ENCODE measurements at places on chromosomes 11 and 22. TPM values are rescaled to one million over a fixed set of nuclear protein-coding genes. Genes with fewer than 3 reads are reported as not detected.

Gene PGR
- total RNA-seq, result 2.5 TPM

Gene SLC15A3
- total RNA-seq, result 29.9 TPM

Gene ZNF280A
- not detected for total RNA-seq

Gene L3MBTL2
- total RNA-seq, result 28.6 TPM

Gene CNIH2
- total RNA-seq, result 3.4 TPM

Gene P2RY6
- 3.1 TPM for total RNA-seq

Gene FAM227A
- total RNA-seq, result 9.9 TPM

Gene OR6T1
- not detected for total RNA-seq

Gene SPATA19
- total RNA-seq, result not detected

Gene BCO2
- 8.2 TPM for total RNA-seq

GRCh38 chr11:129041611-129042018 lies 98.9 kb upstream of the TP53AIP1 start:
- no peaks in the 10 kb centered on the region for H3K4me1 ChIP-seq
- H3K4me3 ChIP-seq, result no peak overlapping the region
- no peaks in the 10 kb centered on the region for H3K27me3 ChIP-seq

GRCh38 chr11:105092256-105093239 lies 47.0 kb downstream of the CARD18 start:
- no peak for DNase-seq
- H3K4me1 ChIP-seq, result no peaks in the 10 kb centered on the region
- no peaks in the 10 kb centered on the region for H3K36me3 ChIP-seq
- no peak overlapping the region for H3K4me3 ChIP-seq

DNA sequence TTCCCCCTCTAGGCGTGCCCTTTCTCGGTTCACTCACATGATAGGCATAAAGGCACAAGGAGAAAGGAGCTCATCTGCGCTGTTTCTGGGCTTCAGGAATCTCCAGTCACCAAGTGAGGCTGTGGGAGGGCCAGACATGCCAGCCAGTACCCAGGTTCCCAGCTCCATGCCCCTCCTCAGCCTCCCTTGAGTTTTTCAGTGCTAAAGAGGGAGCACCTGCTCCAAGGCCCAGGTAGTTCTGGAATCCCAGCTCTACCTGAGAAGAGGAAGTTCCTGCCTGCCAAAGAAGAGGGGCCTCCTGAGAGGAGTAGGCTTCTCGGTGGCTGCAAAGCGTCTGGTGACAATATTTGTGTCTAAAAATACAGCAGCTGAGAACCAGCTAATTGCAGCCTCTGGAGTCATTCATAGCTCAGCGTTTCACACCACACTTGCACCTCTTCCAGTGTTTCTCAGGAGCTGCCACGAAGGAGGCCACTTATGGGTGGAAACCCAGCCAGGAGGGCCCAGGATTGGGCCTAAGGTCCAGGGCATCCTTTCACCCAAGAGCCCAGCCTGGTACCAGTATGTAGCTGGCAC lies 197.4 kb downstream of the TRIM29 start:
- H3K36me3 ChIP-seq, result no peaks in the 10 kb centered on the region
- peak; percentile 18 for DNase-seq
- H3K27ac ChIP-seq, result no peak overlapping the region

GRCh38 chr11:45133878-45134277 lies 12.6 kb upstream of the PRDM11 start:
- no peak for DNase-seq
- no peaks in the 10 kb centered on the region for H3K4me1 ChIP-seq
- H3K36me3 ChIP-seq, result no peaks in the 10 kb centered on the region
- peaks cover 7% of the 10 kb centered on the region for H3K27me3 ChIP-seq
- no peak overlapping the region for H3K4me3 ChIP-seq
- no peak overlapping the region for H3K27ac ChIP-seq

DNA sequence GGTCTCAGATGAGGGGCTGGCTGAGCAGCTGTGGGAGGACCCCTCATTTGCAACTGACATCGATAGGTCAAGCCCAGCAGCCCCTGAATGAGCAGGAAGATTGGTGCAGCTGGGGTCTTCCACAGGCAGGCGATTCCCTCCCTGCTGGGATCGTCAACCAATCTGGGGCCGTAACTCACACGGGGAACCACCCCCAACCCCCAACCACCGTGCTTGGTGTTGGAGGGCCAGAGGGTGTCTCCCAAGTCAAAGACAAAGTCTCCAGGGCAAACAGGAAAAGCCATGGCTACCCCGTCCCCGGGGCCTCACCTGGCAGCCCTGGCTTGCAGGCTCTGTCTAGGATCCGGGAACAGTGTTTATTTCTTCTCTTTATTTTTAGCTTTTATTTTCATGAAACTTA lies 26.9 kb upstream of the SCUBE1 start:
- H3K4me1 ChIP-seq, result no peaks in the 10 kb centered on the region
- DNase-seq, result no peak
- no peaks in the 10 kb centered on the region for H3K36me3 ChIP-seq
- H3K27me3 ChIP-seq, result peaks cover 8% of the 10 kb centered on the region
- H3K27ac ChIP-seq, result no peak overlapping the region

GRCh38 chr11:47572715-47573255 lies 6.0 kb downstream of the KBTBD4 start:
- H3K36me3 ChIP-seq, result peaks cover 28% of the 10 kb centered on the region
- peak overlapping the region; percentile 49 for H3K27ac ChIP-seq
- no peaks in the 10 kb centered on the region for H3K27me3 ChIP-seq
- no peak overlapping the region for H3K4me3 ChIP-seq

- no peaks in the 10 kb centered on the region for H3K4me1 ChIP-seq
- no peak overlapping the region for H3K4me3 ChIP-seq
- DNase-seq, result no peak
- H3K27me3 ChIP-seq, result no peaks in the 10 kb centered on the region
- no peaks in the 10 kb centered on the region for H3K36me3 ChIP-seq
Measured at GRCh38 chr11:16722581-16723344, 15.7 kb upstream of the C11orf58 start.

- peaks cover 48% of the 10 kb centered on the region for H3K4me1 ChIP-seq
- H3K4me3 ChIP-seq, result no peak overlapping the region
- DNase-seq, result no peak
- H3K36me3 ChIP-seq, result no peaks in the 10 kb centered on the region
- no peaks in the 10 kb centered on the region for H3K27me3 ChIP-seq
Measured at GRCh38 chr22:40605761-40606160, 30.8 kb downstream of the MRTFA start.

GRCh38 chr11:66321606-66322005 lies 4.8 kb upstream of the CD248 start:
- no peak for DNase-seq
- H3K27ac ChIP-seq, result no peak overlapping the region
- H3K4me1 ChIP-seq, result peaks cover 30% of the 10 kb centered on the region

DNA sequence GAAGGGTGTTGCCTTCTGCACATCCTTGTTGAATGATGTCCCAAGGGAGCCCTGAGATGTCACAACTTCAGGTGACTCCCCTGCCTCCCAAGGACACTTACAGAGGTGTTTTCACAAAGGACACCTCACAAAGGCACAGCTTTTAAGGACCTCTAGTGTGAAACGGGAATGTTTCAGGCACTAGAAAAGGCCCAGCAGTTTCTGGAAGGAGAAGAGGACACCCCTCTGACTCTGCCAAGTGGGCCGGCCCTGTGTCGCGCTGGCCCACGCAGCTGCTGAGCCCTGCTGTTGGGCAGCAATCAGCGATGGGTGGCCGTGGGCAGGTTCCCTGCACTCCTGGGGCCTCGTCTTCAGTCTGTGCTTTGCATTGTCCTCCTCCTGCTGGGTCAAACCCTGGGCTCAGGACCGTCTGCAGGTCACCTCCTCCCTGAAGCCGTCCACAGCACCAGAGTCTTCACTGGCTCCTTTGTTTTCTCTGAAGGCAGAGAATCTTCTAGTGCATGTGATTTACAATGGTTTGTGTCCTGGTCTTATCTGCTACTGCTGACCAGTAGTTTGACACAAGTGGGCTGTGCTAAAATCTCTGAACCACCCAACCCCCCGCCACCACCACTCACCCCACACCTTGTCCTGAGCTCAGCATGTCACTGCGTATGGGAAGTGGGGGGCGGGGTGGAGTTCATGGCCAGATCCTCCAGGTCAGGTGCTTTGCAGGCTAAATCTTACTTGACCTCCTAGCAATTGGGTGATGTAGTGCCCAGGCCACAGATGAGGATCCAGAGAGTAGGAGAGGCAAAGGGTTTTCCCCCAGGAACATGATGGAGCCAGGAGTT lies 3.2 kb downstream of the LINC01488 start:
- H3K27me3 ChIP-seq, result no peaks in the 10 kb centered on the region
- H3K4me1 ChIP-seq, result peaks cover 3% of the 10 kb centered on the region
- no peaks in the 10 kb centered on the region for H3K36me3 ChIP-seq
- peak overlapping the region; percentile 26 for H3K27ac ChIP-seq

- H3K4me3 ChIP-seq, result no peak overlapping the region
- DNase-seq, result no peak
- H3K27ac ChIP-seq, result no peak overlapping the region
- H3K4me1 ChIP-seq, result no peaks in the 10 kb centered on the region
- H3K27me3 ChIP-seq, result peaks cover 42% of the 10 kb centered on the region
Measured at GRCh38 chr11:17722000-17722643, 2.8 kb downstream of the MYOD1 start.

DNA sequence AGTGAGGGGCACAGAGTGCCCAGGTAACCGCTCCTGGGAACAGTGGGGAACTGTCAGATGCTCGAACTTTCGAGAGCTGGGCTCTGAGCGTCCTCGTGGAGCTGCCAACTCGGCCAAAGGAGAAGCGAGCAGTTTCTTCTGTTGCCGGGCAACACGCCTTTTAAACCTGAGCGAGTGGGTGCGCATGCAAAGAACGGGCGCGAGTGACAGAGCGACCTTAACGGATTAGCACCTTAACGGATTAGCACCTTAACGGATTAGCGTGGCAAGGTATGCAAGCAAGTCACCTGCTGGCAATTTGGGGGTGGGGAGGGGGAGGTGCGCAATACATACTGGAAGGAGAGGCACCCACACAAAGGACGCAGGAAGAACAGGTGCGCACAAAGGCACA lies 61.8 kb upstream of the PRODH start:
- no peak for DNase-seq
- H3K27ac ChIP-seq, result no peak overlapping the region
- no peak overlapping the region for H3K4me3 ChIP-seq

DNA sequence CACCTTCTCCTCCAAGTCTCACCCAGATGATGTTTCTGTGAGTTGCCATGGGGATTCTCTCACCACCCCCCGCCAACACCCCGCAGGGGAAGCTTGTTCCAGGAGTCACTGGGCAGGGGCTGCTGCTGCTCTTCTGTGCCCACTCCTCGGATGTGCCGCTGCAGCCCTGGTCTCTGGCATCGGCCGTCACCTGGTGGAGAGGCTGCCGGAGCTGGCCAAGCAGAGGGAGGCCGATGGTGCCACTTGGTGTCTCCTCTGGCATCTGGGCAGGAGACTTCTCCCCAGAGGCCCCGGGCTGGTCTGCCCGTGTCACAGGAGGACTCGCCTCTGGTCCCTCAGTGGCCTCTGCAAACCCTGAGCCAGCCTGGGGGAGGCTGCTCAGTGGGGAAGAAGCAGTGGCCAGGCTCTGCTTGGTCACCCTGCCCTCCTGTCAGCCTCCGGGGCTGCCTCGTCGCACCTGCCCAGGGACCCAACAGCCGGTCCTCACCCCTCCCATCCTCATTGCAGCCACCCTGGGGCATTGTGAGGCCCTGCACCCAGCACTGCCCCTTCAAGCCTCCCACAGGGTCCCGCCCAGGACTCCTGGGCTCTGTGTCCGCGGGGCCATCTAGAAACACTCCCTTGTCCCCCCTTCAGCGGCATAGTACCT lies 424 bp upstream of the ADORA2A start:
- DNase-seq, result no peak
- peaks cover 15% of the 10 kb centered on the region for H3K27me3 ChIP-seq
- H3K4me3 ChIP-seq, result no peak overlapping the region
- H3K27ac ChIP-seq, result peak overlapping the region; percentile 7
- no peaks in the 10 kb centered on the region for H3K36me3 ChIP-seq
- peaks cover 10% of the 10 kb centered on the region for H3K4me1 ChIP-seq

Measured in lung (tissue), 17 donors.